ENCODE measurements at places on chromosomes 2 and 18. TPM values are rescaled to one million over a fixed set of nuclear protein-coding genes. Genes with fewer than 3 reads are reported as not detected.

Gene SP140
- 15.7 TPM for total RNA-seq

Gene SLC66A3
- 33.2 TPM for total RNA-seq

Gene LONRF2
- 7.9 TPM for total RNA-seq

Gene SERPINB10
- not detected for total RNA-seq

DNA sequence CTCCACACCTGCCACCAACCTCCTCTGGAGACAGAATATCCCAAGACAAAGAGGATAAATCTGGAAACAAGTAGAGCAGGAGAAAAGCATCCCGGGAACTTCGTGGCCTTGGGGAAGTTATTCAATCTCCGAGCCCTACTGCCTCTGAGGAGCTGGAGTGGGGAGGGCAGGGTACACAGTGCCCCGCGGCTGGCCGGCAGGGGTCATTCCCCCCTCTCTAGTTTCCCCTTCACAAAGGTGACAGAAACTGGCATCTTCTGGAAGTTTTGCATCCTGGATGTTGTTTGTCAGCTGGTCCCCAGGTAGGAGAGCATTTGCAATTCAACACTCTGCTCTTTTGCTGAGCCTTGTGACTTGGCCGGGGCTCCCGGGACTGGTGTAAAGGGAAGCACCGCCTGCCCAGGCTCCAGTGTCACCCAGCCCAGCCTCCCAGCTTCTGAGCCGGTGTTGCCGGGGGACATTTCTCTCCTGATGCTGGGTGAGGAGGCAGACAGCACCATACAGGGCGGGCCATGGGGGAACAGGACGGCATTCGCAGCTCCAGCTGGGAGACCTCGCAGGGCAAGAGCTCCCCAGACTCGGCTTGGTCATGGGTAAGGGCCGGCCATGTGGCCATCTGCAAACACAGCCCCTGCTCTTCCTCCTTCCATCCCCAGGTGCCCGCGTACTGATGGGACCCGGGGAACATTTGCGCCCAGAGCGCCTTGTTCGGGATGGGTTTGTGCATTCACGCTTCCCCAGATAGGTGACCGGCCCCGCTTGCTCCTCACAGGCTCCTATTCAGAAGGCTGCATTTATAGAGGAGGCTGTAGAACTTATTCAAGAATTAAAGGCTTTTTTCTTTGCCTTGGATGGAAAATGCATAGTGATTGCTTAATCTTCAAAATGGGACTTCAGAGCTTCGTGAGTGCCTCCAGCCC lies 7.4 kb upstream of the NTSR2 start:
- no peak overlapping the region for H3K4me3 ChIP-seq
- no peak overlapping the region for H3K27ac ChIP-seq
- no peaks in the 10 kb centered on the region for H3K27me3 ChIP-seq
- no peak for DNase-seq

DNA sequence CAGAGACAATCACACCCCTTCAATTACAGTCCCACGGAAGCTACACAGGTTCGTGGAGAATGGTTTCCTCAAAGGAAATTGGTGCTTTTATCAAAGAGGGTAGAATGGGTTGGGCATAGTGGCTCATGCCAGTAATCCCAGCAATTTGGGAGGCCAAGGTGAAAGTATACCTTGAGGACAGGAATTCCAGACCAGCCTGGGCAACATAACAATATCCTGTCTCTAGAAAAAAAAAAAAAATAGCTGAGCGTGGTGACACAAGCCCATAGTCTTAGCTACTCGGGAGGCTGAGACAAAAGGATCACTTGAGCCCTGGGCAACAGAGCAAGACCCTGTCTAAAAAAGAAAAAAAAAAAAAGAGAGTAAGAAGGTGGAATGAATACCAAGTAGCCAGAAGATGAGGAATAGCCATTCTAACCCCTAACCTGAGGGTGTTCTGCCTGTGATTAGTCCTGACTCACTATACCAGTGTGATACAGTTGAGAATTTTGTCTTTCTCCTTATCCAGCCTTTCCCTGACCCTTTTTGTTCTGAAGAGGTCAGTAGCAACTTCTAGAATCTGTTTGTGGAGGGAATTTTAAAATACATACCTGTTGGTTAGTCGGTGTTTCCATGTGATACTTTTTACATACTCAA lies 283.2 kb downstream of the MREG start:
- peaks cover 4% of the 10 kb centered on the region for H3K4me1 ChIP-seq
- H3K27ac ChIP-seq: no peak overlapping the region
- H3K27me3 ChIP-seq: no peaks in the 10 kb centered on the region
- DNase-seq: no peak

GRCh38 chr2:36607947-36608346 lies 10.0 kb upstream of the FEZ2 start:
- no peak overlapping the region for H3K4me3 ChIP-seq
- DNase-seq: no peak
- H3K36me3 ChIP-seq: no peaks in the 10 kb centered on the region
- no peak overlapping the region for H3K27ac ChIP-seq
- no peaks in the 10 kb centered on the region for H3K4me1 ChIP-seq

DNA sequence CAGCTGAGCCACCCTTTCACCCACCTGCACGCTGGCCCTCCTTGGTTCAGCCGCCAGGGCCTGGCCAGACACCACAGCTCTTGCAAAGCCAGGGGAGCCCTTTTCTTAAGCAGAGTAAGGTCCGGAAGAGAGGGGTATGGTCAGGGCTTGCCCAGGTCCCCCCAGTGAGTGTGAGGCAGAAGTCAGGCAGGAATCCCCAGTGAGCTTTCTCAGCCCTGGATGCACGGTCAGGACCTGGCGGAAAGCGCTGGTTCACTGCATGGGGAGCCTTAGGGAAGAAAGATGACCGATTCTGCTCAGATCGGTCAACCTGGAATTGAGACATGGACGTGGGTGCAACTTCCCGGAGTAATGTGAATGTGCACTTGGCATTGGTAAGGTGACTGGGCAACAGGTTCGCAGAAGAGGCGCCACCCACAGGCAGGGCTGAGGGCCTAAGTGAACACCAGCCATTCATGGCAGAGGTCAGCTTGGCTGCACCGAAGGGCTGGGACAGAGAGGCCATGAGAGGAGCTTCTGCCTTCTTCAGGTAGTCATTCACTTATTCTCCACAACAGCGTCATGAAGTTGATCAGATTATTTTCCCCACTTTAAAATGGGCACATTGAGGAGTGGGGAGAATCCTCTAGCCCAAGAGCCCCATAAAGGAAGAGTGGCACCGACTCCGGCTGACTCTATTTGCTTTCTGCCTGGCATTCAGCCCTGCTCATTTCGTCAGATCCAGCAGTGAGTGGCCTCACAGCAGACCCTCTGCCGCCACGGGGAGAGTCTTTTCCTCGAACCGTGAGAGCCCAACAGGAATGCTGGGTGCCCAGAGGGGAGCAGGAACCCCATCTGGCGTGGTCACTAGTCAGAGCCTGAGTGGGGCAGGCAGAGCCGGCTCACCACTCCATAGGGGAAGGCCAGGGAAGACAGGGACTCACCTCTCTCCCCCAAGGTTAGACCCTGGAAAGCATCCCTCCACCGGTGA lies 35.8 kb downstream of the SCTR start:
- H3K36me3 ChIP-seq: no peaks in the 10 kb centered on the region
- H3K4me3 ChIP-seq: no peak overlapping the region
- H3K27ac ChIP-seq: peak overlapping the region; percentile 72
- H3K27me3 ChIP-seq: no peaks in the 10 kb centered on the region
- peaks cover 28% of the 10 kb centered on the region for H3K4me1 ChIP-seq

GRCh38 chr2:160224507-160224906 lies 24.4 kb upstream of the ITGB6 start:
- no peaks in the 10 kb centered on the region for H3K27me3 ChIP-seq
- no peaks in the 10 kb centered on the region for H3K36me3 ChIP-seq
- no peak for DNase-seq
- H3K27ac ChIP-seq: peak overlapping the region; percentile 79

DNA sequence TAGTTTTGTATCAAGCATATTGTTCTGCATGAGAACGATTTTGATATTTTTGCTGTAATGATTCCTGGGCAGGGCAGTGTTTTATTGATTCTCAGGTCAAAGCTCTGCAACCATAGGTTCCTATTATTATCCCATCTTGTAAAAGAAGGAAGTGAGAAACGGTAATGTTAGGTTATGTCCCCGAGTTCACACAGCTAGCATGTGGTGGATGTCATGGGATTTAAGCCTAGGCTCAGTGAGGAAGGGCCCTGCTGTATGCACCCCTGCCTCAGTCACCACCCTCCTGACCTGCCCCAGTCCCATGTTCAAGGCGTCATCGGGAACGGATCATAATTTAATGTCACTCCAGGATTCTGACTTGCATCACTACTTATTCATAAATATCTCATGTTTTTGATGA lies 10.7 kb downstream of the ACP1 start:
- H3K36me3 ChIP-seq: peaks cover 38% of the 10 kb centered on the region
- no peak for DNase-seq
- no peak overlapping the region for H3K4me3 ChIP-seq
- no peak overlapping the region for H3K27ac ChIP-seq
- H3K27me3 ChIP-seq: no peaks in the 10 kb centered on the region
- H3K4me1 ChIP-seq: peaks cover 10% of the 10 kb centered on the region

- H3K27me3 ChIP-seq: no peaks in the 10 kb centered on the region
- no peak overlapping the region for H3K4me3 ChIP-seq
- peak; percentile 41 for DNase-seq
These were observed 36.3 kb downstream of the TPRKB start for GRCh38 chr2:73700661-73701447.

DNA sequence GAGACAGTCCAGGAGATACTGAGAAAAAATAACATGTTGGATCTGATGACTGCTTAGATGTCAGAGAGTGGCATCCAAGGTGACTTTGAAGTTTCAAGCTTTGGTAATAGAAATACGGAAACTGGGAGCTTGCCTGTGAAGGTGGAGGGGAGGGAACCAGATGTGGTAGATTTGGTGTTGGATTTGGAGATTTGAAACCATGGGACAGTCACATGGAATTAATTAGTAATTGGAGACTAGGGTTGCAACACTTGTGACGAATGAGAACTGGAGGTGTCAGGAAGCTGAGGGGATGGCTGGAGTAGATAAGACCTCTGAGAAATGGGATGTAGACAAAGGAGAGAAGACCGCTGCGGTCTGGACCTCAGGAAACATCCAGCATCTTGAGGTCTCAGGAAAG lies 46.7 kb downstream of the RPL37A start:
- no peak overlapping the region for H3K27ac ChIP-seq
- no peaks in the 10 kb centered on the region for H3K36me3 ChIP-seq
- peaks cover 3% of the 10 kb centered on the region for H3K4me1 ChIP-seq
- H3K4me3 ChIP-seq: no peak overlapping the region
- no peaks in the 10 kb centered on the region for H3K27me3 ChIP-seq
- no peak for DNase-seq

DNA sequence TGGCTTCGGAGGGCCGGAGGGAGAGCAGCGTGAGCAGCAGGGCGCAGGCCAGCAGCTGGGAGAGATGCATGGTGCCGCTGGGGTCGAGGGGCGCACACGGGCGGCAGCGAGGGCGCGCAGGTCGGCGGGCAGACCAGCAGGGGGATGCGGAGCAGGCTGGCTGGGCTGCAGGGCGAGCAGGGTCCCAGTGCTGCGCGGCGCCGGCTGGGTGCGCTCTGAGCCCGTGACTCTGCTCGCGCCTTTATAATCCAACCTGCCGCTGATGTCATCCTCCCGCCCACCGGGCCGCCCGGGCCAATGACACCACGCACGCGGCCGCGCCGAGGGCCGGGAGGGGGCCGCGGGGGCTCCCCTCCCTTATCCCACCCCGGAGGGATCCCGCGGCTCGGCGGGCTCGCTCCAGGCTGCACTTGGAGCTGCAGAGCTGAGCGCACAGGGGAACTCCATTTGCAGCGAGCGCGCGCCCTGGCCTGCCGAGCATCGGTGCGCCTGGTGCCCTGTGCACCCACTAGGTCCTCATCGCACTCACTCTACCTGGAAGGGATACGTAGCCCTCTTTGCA lies at the start of gene NPPC:
Gene NPPC, minus strand, starts transcription at position 217 of the 562 bp plus-strand sequence. Its CDS starts 147 bp downstream, at position 70.
- no peak within 1 kb of the TSS for H3K27ac ChIP-seq
- peaks cover 19% of the 10 kb centered on the region for H3K4me1 ChIP-seq
- peak within 1 kb of the TSS; percentile 29 for H3K4me3 ChIP-seq
- peaks cover 14% of the 10 kb centered on the region for H3K27me3 ChIP-seq
- no peaks in the 10 kb centered on the region for H3K36me3 ChIP-seq

All from upper lobe of left lung (tissue), 6 donors.